ENCODE measurements at places on chromosomes 1 and 21. TPM values are rescaled to one million over a fixed set of nuclear protein-coding genes. Genes with fewer than 3 reads are reported as not detected.

DNA sequence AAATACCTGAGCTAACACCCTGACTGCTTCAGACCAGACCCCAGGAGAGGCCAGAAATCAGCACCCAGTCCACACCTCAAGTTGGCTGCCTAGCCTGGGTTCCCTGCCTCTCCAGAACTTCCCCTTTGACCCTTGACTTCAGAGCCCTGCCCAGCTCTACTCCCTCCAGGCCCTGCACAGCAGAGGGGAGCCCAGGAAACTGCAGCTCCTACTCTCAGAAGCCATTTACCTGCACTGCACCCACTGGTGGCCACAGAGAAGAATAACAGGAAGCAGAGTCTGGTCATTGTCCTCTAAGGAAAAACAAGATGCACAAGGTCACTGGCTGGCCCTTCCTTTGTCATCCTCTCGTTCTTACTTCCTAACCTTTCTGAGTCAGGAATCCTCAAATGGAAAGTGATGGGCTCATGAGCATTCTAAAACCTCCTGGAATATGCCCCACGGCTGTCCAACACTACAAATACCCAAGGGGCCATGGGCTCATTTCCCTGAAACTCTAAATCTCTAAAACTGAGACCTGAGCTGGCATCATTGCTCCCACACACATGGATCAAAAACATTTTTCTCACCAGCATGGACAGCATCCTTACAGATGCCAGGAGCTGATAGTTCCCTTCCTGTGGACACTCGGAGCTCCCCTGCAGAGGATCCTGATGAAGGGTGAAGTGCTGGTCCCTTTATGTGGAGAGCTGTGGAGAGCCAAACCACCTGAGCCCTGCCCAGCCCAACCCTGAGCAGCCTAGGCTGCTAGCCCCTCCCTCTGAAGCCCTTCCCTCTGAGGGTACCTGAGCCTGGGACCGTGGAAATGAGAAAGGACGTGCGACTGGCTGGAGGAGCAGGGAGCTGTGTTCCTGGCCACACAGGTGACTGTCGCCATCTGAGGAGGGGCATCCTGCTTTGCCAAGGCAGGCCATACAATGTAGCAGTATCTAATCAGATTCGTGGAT lies at the start of gene ITLN2:
TSS of gene ITLN2 (minus strand) at position 652 of the 947 bp plus-strand sequence. CDS start at position 584, 68 bp downstream.
- peak; percentile 74 for DNase-seq

DNA sequence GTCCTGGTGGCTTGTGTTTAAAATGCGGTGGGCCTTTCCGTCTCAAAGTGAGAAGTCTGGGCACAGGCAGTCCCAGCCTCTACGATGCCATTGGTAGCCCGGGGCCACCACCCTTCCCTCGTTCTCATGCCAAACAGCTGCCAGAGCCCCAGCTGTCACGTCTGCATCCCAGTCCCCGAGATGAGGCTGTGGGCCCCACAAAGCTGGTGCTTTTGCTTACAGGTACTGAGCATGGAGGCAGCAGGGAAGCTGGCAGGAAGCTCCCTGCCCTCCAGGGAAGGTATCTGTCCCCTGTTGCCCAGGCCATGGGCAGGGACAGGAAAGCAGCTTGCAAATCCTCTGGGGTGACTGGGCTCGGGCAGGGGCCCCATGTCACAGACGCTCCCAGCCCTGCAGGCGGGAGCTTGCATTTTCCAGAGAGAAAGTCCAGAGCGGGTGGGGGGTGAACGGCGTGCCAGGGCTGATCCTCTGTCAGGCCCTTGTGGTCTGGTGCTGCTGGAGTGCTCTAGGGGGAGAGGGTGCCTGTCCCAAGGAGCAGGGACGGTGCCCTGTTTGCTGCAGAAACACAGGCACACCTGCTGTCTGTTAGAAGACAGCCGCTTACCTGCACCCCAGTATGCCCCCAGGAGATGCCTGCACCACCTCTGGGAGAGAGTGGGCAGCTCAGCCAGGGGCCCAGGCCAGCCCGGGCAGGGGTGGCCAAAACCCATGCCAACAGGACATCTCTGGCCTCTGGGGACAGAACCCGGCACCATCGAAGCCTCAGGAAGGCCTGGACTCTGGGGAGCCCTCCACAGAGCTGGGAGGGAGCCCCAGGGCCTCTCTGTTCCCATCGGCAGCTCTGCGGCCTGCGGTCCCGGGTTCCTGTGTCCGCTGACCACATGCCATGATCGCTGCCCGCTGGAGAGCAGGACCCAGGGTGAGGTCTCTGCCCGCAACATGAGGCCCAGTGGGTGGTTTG lies 45.9 kb downstream of the SLX9 start:
- DNase-seq: no peak

- no peak for DNase-seq
Measured at GRCh38 chr1:3955196-3955772, 55.2 kb upstream of the C1orf174 start.

DNA sequence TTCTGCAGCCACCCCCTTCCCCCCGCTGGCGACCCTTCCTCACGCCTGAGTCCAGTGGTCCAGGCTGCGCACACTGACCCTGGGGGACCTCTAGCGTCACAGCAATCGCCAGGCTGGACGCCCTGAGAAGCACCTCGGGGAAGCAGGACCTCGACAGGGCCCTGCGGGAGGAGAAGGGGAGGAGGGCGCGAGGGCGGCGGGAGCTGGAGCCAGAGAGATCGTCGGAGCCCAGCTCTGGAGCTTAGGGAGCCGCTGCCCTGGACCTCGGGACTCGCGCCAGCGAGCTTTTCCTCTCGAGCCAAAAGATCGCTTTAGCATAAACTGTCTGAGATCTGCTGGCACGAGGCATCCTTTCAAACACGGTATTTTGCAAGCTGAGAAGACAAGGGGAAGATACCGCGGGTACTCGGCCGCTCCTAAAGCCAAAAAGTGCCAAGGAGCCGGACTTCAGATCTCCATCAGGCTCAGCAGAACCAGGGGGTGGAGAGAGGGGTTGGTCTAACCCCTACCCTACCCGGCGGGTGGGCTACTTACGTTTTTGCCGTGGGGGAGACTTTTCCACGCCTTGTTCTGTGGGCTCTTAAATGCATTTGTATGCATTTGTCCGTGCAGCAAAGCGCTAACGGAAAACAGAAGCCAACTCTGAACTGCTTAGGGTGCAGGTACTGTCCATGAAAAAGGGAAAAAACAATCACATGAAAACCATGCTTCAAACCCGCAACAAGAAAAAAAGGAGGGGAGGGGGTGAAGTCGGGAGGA lies 586 bp downstream of the COL24A1 start:
- no peak for DNase-seq

- DNase-seq: no peak
Measured at GRCh38 chr21:34639250-34639649, 24.3 kb upstream of the RCAN1 start.

Gene MYCL
- total RNA-seq: 7.2 TPM

DNA sequence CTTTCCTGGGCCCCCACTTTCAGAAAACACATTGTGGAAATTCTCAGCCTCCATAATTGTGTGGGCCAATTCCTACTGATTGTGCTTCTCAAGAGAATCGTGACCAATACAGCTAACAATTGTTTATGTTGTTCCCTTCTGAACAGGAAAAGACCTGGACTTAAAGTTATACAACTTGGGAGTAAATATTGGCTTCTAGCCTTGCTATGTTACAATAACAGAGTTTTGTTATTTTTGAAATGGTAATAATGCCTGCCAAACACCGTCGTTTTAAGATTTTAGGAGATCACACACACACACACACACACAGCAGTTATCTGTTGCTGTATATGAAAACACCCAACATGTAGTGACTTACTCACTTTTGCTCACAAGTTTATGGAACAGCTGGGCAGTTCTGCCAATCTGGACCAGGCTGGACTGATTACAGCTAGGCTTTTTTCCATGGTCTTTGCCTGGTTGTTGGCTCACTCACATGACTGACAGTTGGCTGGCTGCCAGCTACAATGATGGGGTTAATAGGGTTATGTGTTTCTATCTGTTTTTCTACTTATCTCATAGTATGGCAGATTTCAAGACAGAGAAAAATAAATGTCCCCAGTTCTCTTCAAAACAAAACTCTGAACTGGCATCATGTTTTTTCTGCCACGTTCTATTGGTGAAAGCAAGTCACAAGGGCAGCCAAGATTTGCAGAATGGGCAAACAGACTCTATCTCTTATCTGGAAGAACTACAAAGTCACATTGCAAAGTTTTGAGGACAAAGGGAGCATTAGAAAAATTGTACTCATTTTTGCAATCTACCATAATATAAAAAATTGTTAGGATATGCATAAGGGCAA lies 447.5 kb downstream of the NEGR1 start:
- no peak for DNase-seq

DNA sequence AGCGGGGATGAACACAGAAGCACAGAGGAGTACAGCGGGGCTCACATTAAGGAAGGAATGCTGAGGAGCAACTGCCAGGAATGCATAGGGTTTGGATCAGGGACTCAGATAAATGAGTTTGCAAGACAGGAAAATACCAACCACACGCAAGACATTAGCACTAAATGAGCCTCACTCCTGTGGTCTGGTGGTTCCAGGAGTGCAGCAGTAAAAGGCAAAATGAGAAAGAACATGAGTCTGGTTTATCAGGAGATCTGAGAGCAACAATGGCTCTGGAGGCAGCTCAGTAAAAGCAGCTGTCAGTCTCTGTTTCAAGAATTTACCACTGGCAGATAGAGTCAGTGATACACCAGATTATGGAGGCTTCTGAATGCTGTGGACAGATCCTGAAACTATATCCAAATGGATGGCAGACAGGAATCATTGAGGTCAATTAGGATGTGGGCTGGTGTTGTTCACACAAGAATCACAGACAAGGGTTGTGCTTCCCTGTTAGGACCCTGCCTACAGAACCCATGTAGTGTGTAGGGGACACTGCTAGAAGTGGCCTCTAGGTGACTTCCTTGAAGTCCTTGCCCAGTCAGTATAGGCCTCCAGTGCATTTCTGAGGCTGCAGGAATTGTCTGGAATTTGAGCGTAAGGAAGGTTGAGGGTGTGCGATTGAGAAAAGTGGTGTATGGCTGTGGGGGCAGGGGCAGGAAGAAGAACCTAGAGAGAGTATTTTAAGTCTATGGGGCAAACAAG lies 50.3 kb downstream of the CASQ2 start:
- DNase-seq: no peak

Gene HES2
- 0.37 TPM for total RNA-seq

- DNase-seq: no peak
Measured at GRCh38 chr1:212257157-212257556, 28.1 kb upstream of the PPP2R5A start.

DNA sequence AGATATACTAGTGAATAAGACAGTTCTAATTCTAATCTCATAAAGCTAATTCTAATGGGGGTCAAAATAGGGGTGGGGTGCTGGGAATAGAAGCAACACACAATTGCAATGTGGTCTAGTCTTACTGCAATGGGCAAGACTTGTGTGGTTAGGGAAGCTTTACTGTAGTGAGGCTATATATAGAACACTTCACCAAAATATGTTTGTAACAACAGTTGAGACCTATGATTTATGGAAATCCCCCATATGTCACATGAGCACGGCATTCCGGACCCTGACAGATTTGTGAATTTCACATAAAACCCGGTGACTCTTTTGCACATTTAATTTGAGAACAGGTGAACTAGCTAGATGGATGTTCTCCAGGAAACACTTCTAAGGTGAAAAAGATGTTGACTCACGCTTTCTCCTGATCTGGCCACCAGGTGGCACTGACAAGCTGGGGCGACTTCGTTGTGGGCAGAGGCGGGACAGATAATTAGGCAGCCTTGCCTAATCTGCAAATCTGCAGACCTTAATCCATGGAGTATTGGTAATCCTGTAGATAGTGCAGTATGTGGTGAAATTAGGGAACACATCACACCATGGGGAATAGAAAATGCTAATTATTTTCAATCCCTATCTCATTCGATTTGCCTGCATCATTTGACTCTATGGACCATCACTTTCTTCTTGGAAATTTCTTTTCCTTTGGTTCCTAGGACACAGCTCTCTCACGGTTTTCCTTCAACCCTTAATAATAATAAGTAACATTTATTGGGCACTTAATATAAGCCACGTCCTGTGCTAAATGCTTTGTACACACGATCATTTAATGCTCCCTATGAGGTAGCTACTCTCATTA lies 37.7 kb downstream of the KIAA0040 start:
- peak; percentile 70 for DNase-seq

- DNase-seq: no peak
Measured at GRCh38 chr1:151841141-151841540, 1.5 kb upstream of the C2CD4D start.

GRCh38 chr1:230812568-230812967 lies 55.8 kb downstream of the C1orf198 start:
- DNase-seq: no peak

Gene CFHR3
- not detected for total RNA-seq

Gene NBPF6
- total RNA-seq: 0.84 TPM

DNA sequence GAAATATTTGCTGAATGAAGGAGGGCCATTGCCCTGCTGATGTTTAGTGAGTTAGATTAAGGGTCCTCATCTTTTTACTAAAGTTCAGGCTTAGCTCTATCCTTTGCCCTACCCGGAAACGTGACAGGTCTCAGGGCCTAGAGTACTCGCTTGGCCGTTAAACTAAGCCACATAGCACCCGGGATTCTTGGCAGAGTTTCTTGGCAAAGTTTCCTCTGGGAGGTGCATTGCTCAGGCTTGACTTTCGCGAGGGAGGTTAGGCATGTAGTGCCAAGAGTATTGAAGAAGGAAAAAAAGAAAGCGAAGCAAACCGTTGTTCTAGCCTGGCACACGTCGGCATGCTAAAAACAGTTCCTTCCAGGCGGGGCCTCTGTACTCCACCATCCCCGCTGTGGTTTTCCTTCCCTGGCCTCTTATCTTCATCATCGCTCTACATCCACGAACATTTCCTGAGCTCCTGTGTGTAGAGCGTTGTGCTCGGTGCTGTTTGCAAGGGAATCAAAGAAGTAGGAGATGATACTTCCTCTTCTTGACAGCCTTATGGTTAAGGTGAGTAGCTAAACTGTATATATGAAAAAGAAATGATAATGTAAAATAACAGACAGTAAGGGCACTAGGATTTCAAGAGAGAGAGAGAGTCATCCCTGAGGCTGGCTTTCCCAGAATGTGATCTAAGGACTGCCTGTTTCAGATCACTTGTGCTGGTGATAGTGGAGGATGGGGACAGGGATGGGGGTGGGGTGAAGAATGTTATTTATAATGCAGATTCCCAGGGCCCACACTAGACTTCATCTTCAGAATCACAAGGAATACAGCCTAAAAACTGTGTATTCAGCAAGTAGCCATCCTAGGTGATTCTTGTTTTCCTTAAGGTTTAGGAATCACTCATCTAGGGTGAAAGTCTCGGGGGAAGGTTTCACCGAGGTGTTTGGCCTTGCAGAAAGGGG lies 18.8 kb downstream of the RNF220 start:
- no peak for DNase-seq

DNA sequence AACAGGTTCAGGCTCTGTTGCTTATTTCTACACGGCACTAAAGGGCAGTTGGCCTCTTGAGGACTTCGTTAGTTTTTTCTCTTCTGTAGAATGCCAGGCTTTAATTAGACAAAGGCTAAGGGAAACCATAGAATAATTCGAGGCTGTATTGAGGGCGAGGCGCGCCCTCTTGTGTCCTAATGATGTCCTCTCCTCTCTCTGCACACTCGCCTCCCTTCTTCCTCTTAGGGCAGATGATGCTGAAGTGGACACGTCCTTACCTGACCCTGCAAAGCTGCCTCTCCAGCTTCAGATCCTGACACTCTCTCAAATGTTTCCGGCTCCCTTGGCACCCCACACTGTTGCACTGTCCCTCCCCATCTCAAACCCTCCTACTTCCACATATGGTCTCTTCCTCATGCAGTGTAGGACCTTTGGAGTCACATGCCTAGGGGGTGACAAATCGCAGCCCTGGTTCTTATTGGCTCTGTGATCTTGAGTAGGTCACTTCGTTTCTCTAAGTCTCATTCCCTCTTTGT lies 1.9 kb upstream of the ZSCAN20 start:
- peak; percentile 53 for DNase-seq
